Spinal cord (tissue), 10 donors: ENCODE measurements at places on chromosomes 6 and 20. TPM values are rescaled to one million over a fixed set of nuclear protein-coding genes. Genes with fewer than 3 reads are reported as not detected.

The ADGRB3 gene
- polyA plus RNA-seq: 55.3 TPM

The XKR7 gene
- polyA plus RNA-seq: 7.9 TPM

The PSMB8 gene
- polyA plus RNA-seq: 14.0 TPM

The C6orf118 gene
- polyA plus RNA-seq: 15.0 TPM

The HLA-DMB gene
- polyA plus RNA-seq: 7.0 TPM

The EFCAB8 gene
- 0.36 TPM for polyA plus RNA-seq

The MAFB gene
- 18.0 TPM for polyA plus RNA-seq

The ANGPT4 gene
- 0.50 TPM for polyA plus RNA-seq

The FAM120B gene
- polyA plus RNA-seq: 38.5 TPM

The CST7 gene
- polyA plus RNA-seq: not detected

The AVP gene
- not detected for polyA plus RNA-seq

The WFDC5 gene
- polyA plus RNA-seq: 0.33 TPM

The RRAGD gene
- 86.3 TPM for polyA plus RNA-seq

The GSTA2 gene
- not detected for polyA plus RNA-seq

The DHX16 gene
- polyA plus RNA-seq: 35.2 TPM

The PTCHD4 gene
- 0.68 TPM for polyA plus RNA-seq

The ELOVL2 gene
- 83.5 TPM for polyA plus RNA-seq

The CLDN20 gene
- polyA plus RNA-seq: 0.87 TPM
